ENCODE measurements at places on chromosomes 4 and X. TPM values are rescaled to one million over a fixed set of nuclear protein-coding genes. Genes with fewer than 3 reads are reported as not detected.
A peak's percentile ranks its signal among the peaks of the same experiment; 100 is the strongest.

MAGEA2B gene
- not detected for polyA plus RNA-seq

TXK gene
- polyA plus RNA-seq: 4.0 TPM

SORCS2 gene
- 8.6 TPM for polyA plus RNA-seq

MED14 gene
- 56.1 TPM for polyA plus RNA-seq

PALLD gene
- 77.3 TPM for polyA plus RNA-seq

GATA1 gene
- 0.65 TPM for polyA plus RNA-seq

TEX13B gene
- polyA plus RNA-seq: 0.14 TPM

- no peak for DNase-seq
Observed at GRCh38 chr4:70836081-70836480, 3.6 kb downstream of the GRSF1 start.

GRCh38 chr4:124537971-124538370, 174.6 kb downstream of the ANKRD50 start:
- DNase-seq: no peak

DNA sequence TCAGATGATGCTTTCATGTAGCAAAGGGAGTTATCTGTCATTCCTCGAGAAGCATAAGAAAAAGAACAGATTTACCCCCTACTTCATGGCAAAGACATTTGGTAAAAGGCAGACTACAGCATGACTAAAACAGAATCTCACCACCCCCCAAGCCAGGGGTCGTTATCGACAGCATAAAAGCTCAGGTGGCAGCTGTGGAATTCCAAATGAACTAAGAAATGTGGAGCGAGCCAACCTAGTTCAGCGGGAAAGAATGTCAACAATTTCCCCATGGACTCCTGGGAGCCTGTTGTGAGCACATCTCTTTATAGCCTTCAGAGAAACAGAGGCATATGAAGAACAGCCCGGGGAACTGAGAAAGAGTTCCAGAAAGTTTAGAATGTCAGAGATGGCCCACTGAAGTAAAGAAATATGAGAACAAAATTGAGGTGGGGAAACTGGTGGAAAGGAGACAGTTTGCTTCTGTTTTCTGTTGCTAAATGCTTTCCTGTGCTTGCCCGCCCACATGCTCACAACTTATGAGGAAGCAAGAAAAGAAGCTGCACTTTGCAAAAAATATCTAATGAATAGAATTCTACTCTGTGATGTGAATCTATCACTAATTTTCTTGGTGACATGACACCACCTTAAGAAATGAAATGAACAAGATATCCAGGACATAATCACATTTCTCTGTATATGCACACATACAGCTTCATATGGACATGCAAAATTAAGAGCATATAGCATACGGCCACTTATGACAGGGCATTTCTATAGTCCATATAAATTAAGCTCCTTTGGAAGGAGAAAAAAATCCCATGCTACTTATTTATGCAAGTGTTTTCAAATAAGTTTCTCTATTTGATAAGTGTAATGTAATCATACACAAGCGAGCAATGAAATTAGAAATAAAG, 135.3 kb upstream of the MID1 start:
- no peak for DNase-seq

- DNase-seq: no peak
Observed at GRCh38 chrX:18676050-18676449, 4.1 kb upstream of the RS1 start.

- DNase-seq: no peak
Observed at GRCh38 chrX:134875671-134876070, 115.1 kb upstream of the SMIM10 start.

DNA sequence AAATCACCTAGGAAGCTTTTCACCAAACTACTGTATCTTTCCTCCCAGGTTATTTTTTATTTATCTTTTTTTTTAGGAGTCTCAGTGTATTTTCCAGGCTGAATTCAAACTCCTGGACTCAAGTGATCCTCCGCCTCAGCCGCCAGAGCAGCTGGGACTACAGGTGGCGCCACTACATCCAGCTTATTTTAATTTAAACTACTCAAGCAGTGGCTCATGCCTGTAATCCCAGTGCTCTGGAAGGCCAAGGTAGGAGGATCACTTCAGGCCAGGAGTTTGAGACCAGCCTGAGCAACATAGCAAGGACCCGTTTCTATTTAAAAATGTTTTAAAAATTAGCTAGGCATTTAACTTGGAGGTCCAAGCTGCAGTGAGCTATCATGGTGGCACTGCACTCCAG, 37.8 kb downstream of the LEF1 start:
- DNase-seq: no peak

GRCh38 chr4:34633241-34633640, 1611.1 kb downstream of the ARAP2 start:
- DNase-seq: no peak

DNA sequence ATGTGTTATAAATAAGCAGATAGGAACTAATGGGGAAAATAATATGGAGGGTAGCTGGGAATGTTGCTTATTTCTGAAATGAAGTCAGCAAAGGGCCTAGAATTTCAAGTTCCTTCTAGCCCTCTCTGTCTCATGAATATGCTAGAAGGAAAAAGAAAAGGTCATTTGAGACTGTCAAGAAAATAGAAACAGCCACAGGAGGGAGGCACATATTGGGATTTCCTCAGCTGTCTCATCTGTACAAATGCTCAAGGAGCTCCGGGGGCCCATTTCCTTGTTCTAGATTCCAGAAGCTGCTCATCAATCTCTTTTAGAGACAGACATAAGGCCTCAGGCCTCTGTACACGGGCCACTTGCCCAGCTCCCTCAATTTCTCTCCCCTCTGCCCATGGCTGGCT, 127.6 kb upstream of the ETNPPL start:
- DNase-seq: no peak

- DNase-seq: no peak
Observed at GRCh38 chrX:139766545-139766983, 58.6 kb upstream of the MCF2 start.

DNA sequence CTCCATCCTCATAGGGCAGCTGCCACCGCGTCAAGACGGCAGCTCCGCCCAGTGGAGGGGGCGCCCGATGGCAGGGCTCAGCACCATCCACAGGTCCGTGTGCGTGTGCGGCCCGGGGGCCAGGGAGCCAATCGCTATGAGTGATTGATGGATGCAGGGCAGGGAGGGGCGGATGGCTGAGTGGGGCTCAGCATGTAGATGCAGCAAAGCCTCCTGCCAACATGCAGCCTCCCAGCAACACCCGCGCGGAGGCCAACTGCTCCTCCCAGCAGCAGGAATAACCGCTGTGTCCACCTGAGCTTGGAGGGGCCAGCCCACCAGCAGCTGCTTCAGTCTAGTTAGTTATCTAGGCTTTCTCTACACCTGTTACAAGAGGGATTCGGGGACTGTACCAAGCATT, 77.4 kb downstream of the MTMR1 start:
- no peak for DNase-seq

GRCh38 chr4:76536373-76536689, 101.3 kb downstream of the SHROOM3 start:
- no peak for DNase-seq

- no peak for DNase-seq
Observed at GRCh38 chrX:109966246-109966645, 36.7 kb upstream of the TMEM164 start.

- no peak for DNase-seq
Observed at GRCh38 chr4:145423017-145423708, 58.5 kb upstream of the SMAD1 start.

GRCh38 chr4:110837896-110838450, 215.1 kb upstream of the PITX2 start:
- DNase-seq: no peak

DNA sequence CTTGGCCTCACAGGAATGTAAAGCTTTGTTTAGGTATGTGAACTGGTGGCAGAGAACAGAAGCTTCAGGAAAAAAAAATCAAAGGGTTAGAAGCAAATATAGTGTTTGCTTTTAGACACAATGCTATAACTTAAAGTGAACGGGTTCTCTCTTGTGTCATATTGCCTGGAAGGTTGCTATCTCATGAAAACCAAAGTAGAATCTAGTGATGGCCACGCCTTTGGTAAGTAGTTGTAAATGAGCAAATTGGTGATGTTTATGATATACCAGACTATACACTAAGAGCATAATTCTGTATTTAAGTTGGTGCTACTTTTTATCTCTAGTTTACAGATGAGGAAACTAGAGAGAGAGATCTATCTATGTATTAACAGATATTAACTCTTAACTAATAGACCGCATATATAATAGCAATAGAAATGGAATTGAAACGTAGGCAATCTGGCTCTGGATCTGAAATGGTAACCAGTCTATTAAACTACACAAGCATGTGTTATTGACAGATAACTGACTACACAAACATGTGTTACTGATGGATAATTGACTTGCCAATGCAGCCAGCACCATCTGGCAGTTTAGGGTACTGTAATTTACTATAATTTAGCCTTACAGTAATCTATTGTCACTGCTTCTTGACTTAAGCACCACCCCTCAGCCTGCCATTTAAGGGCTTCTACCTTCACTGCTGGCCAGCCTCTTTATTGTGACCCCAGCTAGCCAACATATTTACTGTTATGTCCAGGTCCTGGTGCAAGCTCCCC, 40.8 kb downstream of the HCCS start:
- no peak for DNase-seq

DNA sequence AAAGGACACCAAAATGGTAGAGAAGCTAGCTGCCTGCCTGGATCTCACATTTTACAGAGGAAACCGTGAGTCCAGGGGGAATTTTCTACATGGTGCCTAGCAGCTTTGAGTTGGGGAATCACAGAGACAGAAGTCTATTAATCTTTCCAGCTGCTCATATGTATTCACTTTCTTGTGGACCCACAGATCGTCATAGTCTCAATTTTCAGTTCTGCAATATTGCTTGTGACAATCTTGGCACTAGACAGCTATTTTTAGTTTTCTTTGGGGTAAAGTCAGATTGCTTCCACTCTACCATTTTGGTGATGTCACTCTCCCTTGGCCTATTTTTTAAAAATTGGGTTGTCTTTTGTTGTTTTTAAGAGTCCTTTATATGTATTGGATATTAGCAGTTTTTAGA, 233.4 kb upstream of the STK26 start:
- no peak for DNase-seq

DNA sequence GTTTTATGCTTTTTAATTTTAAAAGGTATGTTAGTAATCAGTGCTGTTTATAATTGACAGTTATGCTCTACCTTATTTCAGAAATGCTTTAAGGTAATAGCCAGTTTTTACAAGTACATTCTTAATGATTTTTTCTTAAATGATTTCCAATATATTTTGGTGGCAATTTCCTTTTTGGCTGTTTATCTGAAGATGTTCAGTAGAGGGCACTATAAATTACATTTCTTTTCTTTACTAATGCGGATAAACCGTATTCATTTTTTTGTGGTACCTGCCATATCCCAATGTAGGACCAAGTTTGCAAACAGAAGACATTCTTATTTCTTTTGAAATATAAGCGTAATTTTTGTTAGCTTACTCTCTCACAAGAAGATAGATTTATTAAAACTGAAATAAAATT, 65.4 kb downstream of the CCKAR start:
- no peak for DNase-seq

GRCh38 chr4:45778514-45778913, 345.3 kb downstream of the GABRG1 start:
- DNase-seq: no peak

DNA sequence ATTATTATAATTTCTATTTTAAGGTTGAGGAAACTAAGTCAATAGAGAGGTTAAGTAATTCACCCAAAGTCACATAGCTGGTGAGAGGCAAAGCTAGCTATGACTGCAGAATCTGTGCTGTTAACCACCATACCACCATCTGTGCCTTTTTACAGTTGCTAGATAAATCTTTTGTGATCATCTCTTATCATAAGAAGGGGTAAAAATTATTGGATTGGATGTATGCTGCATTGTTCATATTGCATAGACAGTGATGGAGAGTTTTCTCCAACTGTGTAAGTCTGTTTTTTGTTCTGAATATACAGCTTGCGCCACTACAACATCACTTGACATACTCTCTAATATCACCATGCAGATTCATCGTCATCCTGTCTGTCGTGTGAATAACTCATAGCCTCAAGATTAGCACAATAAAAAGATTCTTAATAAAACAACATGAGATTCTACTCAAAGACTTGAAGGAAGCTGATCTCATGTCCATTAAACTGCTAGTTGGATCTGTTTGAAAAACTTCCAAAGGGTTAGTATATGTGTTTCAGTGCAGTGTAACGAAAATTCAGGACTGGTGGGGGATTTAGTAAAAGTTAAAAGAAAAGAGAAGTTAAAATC, 495.9 kb downstream of the SPRY1 start:
- no peak for DNase-seq

- no peak for DNase-seq
Observed at GRCh38 chr4:113687067-113687718, 74.3 kb downstream of the CAMK2D start.

DNA sequence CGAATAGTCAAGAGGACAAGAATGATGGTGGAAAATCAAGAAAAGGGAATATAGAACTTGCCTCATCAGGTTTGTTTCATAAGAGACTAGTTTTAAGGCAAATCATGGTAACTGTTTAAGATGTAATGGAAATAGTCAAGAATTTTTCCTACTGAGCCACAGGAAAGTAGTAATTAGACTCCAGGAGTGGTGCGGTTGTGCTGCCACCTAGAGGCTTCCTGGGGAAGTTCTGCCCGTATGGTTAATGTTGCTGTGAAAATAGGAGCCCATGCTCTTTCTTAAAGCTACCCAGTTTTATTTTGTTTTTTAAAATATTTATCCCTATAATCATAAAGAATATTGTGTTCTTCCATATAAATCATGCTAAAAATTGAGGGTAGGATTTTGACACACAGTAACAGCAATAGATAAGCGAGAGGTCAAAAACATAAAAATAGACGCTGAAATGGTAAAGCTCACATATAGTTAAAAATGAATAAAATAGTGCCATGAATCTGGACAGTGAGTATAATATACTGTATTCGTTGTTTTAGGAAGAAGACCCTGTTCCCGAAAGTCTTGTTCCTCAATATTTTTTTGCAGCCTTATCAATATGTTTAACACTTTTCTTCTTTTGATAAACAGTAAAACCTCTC, 87.0 kb downstream of the PHOX2B start:
- peak; percentile 56 for DNase-seq

DNA sequence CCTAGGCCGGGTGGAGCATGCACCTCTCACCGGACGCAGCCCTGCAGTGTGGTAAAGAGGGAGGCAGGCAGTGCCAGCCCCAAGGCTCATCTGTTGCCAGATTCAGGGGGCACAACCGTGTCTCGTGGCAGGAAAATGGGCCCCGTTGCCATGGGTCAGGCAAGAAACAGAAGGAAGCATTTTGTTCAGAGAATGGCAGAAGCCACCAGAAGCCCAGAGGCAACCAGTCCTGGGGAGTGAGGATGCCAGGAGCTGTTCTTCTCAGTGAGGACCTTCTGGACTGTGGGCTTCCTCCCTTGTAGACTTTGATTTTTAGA, 12.5 kb upstream of the UVSSA start:
- no peak for DNase-seq
